ENCODE measurements at places on chromosomes 11 and 22.

DNA sequence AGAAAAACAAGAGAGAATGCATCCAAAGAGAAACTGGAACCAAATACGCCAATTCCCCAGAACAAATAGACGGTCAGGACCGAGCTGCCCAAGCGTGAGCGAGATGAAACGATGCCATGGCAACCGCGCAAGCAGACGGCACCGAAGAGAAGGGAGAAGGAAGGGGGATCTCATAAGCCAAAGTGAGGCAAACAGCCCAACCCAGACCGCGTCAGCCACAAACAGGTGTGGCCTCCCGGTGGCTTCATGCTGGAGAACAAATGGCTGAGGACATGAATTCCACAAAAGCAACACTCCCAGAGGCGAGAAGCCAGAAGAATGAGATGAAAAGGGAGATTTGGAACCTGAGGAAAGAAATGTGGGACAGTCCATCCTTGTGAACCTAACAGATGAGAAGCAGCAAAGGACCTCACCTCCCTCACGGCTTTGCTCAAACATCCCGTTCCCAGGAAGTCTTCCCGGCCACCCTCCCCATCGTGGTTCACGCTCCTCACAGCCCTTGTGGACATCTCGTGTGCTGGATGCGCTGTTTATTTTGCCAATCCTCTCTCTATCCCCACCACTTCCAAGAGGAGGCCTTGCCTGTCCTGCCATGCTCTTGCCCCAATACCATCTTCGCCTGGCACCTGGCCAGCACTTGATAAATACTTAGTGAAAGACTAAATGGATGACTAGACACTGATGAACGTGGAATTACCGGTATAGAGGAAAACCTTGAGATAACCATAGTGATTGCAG lies 89.1 kb upstream of the RTL6 start:
- DNase-seq, result no peak

DNA sequence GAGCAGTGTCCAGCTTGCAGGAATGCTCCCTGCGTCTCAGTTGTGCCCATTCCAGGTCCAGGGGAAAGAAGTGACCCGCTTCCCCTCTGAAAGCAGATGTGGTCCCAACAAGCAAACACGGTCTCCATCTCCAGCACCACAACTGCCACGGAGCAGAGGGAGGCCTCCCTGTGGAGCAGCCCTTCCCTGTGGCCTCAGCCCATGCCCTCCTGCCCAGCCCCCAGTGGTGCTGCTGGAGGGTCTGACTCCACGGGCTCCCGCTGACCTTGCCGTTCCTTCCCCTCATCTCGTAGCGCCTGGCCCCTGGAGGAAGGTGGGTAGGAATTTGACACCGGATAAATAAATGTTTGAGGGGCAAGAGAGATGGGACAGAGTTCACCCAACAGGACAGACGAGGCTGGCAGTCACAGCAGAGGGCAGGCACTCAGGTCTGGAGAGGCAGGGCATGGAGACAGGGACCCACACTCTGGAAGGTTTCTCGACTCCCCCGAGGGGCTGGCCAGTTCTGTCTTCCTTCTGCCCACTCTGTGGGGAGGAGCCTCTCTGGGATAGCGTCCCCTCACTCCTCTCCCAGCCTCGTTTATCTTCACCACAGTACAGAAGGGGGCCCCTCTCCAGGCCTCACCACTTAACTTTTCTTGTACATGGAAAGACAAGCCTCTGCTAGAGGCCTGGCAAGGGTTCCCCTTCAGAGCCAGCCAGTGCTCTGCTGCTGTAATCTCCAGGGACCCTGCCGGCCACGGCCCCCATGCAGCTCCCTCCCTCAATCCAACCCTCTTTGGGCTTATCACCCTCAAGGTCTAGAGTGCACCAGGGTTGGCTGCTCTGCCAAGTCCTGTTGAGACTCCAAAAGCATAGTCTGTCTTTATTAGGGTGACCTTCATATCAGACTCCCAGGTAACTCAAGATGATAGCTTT lies 7.5 kb upstream of the ST3GAL4 start:
- DNase-seq, result no peak

- no peak for DNase-seq
Observed at GRCh38 chr11:129729216-129729615, 86.4 kb upstream of the TMEM45B start.

- DNase-seq, result no peak
Observed at GRCh38 chr11:75938543-75938942, 123.5 kb downstream of the UVRAG start.

GRCh38 chr11:17529844-17530185 lies 14.4 kb downstream of the USH1C start:
- no peak for DNase-seq

DNA sequence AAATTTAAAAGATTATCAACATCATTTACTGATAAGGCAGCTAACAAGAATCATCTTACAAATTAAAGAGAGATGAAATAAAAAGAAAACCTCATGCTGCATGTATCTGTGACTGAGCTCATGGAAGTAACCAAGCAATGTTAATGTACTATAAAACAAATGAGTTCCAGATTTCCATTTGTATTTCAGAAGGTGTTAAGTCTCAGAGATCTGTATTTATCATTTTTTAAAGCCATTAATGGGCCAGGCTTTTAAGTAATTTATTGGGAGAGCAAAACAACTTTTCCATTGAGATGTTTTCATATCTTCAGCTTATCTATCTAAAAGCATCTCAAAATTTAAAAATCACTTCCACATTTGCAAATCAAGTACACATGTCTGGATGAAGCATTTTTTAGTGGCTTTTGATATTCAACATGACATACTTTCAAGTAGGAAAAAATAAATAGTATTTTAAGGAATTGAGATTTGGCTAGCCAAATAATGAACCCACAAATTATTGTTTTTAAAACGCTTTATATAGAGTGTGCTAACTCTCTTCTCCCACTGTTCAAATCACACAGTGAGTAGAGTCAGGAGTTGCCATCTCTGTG lies 17.9 kb upstream of the BBOX1 start:
- DNase-seq, result no peak

GRCh38 chr11:19116276-19116970 lies 545 bp upstream of the ZDHHC13 start:
- no peak for DNase-seq

- DNase-seq, result no peak
Observed at GRCh38 chr22:46115388-46115678, 35.0 kb upstream of the PPARA start.

- no peak for DNase-seq
Observed at GRCh38 chr22:41047801-41048211, 44.6 kb upstream of the EP300 start.

DNA sequence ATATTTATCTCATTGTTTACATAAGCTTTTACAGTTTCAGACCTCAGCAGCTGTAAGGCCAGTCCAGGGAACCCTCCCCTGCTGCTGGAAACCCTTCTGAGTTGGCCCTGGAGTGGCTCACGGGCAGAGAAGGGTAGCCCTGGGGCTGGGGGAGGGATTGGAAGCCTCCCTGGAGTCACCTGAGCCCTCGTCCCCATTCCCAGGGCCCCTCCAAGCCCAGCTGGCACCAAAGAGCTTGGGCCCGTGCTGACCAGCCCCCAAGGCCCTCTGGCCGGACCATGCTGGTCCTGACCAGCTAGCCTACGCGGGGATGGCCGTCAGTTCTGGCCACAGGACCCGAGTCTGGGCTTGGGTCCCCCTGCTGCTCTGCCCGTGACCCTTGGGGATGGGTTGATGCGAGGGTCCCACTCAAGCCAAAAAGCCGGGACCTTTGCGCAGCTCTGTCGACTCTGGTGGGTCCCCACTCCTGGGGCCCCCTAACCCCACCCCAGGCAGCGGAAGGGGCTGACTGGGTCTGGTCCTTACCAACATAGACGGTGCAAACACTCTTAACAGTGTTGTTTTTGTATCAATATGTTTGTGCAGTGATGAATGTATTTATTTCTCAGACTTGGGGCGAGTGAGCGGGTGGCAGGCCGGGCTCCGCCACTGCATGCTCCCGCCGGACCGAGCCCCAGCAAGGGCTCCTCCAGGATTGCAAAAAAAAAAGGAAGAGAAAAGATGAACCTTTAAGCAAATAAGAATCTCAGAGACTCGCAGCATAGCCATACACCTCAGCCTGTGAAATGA lies 17.5 kb upstream of the TMEM191C start:
- DNase-seq, result no peak

GRCh38 chr11:69416762-69417698 lies 64.4 kb upstream of the LINC01488 start:
- no peak for DNase-seq

GRCh38 chr11:111344032-111344431 lies 35.0 kb downstream of the POU2AF1 start:
- no peak for DNase-seq

- no peak for DNase-seq
Observed at GRCh38 chr11:2314525-2315394, 12.9 kb downstream of the TSPAN32 start.

GRCh38 chr11:62273789-62274275 lies 3.9 kb downstream of the SCGB2A2 start:
- DNase-seq, result no peak

DNA sequence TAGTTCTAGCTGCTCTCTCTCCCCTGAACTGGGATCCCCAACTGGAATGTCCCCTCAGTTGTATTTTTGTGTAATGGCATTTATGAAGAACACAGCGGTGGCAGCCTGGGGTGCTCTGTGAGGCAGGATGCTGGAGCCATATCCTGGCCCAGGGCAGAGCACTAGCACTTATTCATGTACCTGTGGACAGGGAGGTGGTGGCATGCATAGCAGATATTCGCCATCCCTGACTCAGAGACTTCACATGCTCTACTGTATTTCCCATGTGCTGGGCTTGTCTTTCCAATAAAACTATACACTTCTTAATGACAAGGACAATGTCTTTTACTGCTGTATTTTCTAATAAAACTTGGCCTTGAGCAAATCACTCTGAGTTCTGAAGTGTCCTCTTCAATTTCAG lies 125.3 kb downstream of the ADAMTS15 start:
- no peak for DNase-seq

DNA sequence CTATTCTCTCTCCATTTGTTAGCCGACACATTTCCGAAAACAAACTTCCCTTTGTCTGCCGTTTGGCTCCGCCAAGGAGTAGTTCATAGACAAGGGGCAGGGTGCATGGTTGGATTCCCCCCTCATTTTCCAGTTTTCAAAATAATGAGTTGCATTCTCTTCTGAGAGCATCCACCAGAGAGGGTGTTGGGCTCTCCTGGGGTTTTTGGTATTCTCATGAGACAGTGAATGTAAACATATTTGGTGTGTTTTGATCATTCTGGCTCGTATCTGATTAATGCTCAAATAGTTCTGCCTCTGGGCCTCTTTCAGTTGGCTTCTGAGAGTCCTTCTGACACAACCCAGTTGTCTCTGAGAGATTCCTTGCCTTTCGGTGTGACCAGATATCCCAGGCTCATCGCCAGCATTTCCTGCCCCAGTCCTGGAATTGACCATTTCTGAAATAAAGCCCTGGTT lies 21.7 kb downstream of the GRAMD4 start:
- DNase-seq, result no peak

DNA sequence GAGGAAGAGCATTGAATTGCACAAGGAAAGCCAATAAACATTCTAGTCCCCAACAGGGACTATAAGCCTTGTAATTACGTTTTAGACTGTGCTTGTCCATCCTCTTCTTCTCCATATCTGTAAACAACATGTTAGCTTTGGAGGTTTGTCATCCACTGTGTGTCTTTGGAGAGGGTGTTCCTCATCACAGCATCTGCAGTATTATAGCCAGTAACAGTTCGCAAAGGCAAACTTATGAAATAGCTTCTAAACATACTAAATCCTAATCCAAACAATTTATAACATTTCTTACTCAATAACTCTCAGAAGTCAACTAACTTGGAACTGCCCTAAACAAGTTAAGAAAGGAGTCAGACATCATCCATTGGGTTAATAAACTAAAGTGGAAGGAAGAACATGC lies 10.3 kb upstream of the BDNF start:
- DNase-seq, result no peak

DNA sequence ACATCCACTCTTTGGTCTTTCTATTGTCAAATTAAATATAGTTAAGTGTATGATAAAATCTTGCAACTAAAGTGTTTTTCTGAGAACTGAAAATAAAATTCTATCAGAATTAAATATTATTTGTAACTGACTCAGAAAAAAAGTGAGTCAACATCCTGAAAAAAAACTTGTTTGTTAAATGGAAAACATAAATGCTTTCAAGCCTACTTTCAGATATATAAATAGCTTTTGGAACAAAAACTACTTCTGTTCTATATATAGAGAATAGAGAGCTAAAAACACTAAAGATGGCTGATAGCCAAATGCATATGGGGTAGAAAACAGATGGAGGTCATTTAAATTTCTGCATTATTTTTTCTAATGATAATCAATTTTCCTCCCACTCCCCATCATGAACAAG lies 61.8 kb downstream of the PIK3C2A start:
- DNase-seq, result no peak

DNA sequence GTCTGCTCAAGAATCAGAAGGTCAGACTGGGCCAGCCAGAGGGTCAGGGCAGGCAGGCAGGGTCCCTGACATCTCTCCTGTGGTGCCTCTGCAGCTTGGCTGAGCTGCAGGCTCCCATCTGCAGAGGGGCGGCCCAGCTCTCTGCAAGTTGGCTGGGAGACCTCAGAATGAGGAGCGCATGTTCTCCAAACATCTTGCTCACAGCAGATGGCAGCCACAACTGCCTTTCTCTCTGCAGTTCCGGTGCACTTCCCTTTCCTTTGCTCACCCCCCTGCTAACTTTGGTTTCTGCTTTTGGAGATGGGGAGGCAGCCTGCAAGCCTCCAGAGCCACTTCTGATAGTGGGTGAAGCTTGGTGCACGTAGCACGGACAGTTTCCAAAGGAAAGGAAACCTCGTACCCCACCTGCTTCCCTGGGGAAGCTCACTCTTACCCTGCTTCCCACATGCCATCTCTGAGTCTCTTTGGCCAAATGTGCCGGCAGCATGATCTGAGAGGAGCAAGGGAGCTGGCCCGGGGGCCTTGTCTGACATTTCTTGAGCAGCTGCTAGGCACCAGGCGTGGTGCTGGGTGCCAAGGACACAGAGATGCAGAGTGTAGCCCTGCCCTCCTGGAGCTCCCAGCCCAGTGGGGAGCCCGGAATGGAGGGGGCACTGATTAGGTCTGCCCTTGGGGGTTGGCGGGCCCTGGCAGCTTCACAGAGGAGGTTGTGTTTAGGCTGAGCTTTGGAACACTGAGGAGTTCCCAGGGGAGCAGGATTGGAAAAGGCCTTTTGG lies 18.2 kb downstream of the DAGLA start:
- no peak for DNase-seq

- no peak for DNase-seq
Observed at GRCh38 chr11:79167510-79168188, 273.2 kb downstream of the TENM4 start.

- no peak for DNase-seq
Observed at GRCh38 chr22:42910221-42910942, 53.3 kb upstream of the ARFGAP3 start.

- no peak for DNase-seq
Observed at GRCh38 chr22:19271856-19272535, 19.5 kb downstream of the CLTCL1 start.
